ENCODE measurements at places on chromosomes 6 and 20.

- H3K27me3 ChIP-seq, result no peaks in the 10 kb centered on the region
- no peak overlapping the region for H3K4me3 ChIP-seq
- H3K27ac ChIP-seq, result no peak overlapping the region
- no peaks in the 10 kb centered on the region for H3K36me3 ChIP-seq
- no peaks in the 10 kb centered on the region for H3K4me1 ChIP-seq
These were observed 15.2 kb upstream of the MRPS18A start for GRCh38 chr6:43702534-43703440.

- H3K36me3 ChIP-seq, result no peaks in the 10 kb centered on the region
- no peak overlapping the region for H3K4me3 ChIP-seq
- no peak for DNase-seq
These were observed 25.1 kb downstream of the MYBL2 start for GRCh38 chr20:43691928-43692524.

GRCh38 chr6:122072014-122072647 is 327.3 kb upstream of the HSF2 start:
- no peak for DNase-seq
- H3K4me1 ChIP-seq, result no peaks in the 10 kb centered on the region
- no peak overlapping the region for H3K4me3 ChIP-seq
- no peaks in the 10 kb centered on the region for H3K27me3 ChIP-seq

DNA sequence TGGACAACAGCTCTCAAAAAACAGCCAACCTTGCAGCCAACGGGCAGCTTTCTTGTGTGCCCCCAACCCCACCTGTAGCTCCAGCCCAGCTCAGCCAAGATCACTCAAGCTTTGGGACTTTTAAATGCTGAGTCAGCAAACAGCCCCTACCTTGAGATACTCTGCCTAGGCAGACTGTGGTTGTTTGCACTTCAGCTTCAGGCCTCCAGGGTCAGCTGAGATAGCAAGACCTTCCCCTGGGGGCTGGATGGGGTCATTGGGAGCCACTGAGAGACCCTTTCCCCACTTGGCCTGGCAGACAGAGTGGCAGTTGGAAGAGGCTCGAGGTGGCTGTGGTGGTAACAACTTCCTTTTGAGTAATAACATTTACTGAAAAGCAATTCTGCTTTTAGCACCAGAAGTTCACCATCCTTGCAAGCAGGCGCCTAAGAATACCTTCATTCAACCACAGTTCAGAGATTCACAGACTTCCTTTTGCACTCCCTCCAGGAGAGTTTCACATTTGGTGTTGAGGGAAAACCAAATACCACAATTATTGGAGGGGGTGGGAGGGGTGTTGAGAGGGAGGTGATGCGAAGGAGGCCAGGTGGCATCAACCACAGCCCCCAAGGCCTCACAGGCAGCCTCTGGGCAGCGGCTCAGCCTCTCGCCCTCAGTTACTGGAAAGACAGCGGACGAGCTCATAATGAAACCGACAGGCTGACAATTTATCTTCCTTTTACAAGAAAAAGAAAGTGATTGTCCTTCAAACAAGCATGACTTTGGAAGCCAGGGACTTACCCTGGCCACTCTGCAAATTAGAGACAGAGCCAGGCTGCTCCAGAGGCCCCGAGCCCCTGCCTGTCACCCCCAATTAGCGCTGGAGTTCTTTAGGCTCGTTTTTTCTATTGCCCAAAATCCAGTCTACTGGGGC is 148.1 kb downstream of the CEBPB start:
- no peaks in the 10 kb centered on the region for H3K4me1 ChIP-seq
- no peak overlapping the region for H3K27ac ChIP-seq
- H3K27me3 ChIP-seq, result no peaks in the 10 kb centered on the region

- H3K27me3 ChIP-seq, result no peaks in the 10 kb centered on the region
- no peak overlapping the region for H3K27ac ChIP-seq
- no peaks in the 10 kb centered on the region for H3K4me1 ChIP-seq
- H3K36me3 ChIP-seq, result no peaks in the 10 kb centered on the region
- H3K4me3 ChIP-seq, result no peak overlapping the region
These were observed 93.7 kb downstream of the UBE3D start for GRCh38 chr6:82971877-82972460.

DNA sequence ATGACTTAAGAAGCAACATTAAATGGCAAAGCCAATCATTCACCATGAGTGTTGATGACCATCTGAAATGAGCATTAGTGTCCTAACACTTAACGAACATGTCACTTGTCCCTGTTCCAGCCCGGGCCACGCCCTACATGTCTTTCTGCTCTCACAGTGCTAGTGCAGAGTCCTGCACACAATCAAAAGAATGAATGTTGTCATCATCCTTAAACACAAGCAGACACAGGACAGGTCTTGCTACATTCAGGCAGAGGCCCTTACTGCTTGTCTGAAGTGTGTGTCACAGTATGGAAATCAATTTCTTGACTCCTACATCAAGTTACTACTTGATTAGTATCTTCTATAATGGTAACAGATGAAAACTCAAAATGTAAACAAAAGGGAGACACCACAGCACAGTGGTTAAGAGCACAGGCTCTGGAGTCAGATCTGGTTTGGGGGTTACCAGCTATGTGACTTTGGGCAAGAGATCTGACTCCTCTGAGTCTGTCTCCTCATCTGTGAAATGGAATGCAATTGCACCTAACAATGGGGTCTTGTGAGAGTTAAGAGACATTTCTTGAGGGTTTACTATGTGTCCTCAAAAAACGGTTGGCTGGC is 17.4 kb downstream of the UBE2V1 start:
- H3K27me3 ChIP-seq, result no peaks in the 10 kb centered on the region
- DNase-seq, result no peak
- peaks cover 2% of the 10 kb centered on the region for H3K4me1 ChIP-seq
- peaks cover 5% of the 10 kb centered on the region for H3K36me3 ChIP-seq
- H3K4me3 ChIP-seq, result no peak overlapping the region

- H3K36me3 ChIP-seq, result no peaks in the 10 kb centered on the region
- no peaks in the 10 kb centered on the region for H3K27me3 ChIP-seq
- no peak overlapping the region for H3K27ac ChIP-seq
- no peaks in the 10 kb centered on the region for H3K4me1 ChIP-seq
These were observed 235.2 kb downstream of the ALDH8A1 start for GRCh38 chr6:134714679-134715078.

GRCh38 chr6:116373300-116373699 is 2.6 kb downstream of the DSE start:
- no peak for DNase-seq
- no peak overlapping the region for H3K27ac ChIP-seq
- no peaks in the 10 kb centered on the region for H3K4me1 ChIP-seq

DNA sequence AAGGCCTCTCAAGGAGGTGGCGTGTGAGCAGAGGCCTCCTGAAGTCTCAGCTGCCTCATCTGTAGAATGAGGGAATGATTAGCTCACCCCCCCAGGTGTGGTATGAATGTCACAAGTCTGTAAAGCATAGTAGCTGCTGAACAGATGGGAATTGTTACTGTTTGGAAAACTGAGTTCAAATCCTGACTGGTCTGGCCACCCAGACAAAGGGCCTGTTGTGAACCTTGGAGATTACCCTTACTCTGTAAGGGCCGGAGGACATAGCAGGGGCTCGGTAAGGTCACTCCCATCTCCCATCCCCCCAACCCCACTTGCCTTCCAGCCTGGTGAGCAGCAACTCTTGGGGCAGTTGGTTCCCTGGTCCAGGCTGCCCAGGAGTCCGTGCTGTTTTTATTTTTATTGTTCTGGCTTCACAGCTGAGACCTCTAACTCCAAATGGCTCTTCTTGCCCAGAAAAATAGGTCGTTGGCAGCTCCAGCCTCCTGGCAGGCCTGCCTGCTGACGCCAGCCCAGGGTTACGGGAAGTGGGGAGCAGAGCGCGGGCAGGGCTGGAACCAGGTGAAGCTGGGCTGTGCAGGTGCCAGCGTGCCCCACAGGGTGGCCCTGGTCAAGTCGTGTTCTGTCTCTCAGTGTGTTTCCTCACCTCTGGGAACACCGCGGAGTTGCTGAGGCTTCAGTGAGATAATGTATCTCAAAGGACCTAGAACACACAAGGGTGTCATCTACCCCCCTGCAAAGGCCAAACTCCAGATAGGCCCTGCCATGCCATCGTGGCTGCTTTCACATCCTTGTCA is 4.5 kb upstream of the SIRPA start:
- H3K27ac ChIP-seq, result no peak overlapping the region
- no peak overlapping the region for H3K4me3 ChIP-seq
- H3K27me3 ChIP-seq, result no peaks in the 10 kb centered on the region
- no peaks in the 10 kb centered on the region for H3K4me1 ChIP-seq
- peak; percentile 82 for DNase-seq

GRCh38 chr6:4225161-4225872 is 89.9 kb upstream of the ECI2 start:
- H3K27ac ChIP-seq, result no peak overlapping the region
- DNase-seq, result no peak
- H3K4me1 ChIP-seq, result no peaks in the 10 kb centered on the region
- no peaks in the 10 kb centered on the region for H3K27me3 ChIP-seq
- no peak overlapping the region for H3K4me3 ChIP-seq

DNA sequence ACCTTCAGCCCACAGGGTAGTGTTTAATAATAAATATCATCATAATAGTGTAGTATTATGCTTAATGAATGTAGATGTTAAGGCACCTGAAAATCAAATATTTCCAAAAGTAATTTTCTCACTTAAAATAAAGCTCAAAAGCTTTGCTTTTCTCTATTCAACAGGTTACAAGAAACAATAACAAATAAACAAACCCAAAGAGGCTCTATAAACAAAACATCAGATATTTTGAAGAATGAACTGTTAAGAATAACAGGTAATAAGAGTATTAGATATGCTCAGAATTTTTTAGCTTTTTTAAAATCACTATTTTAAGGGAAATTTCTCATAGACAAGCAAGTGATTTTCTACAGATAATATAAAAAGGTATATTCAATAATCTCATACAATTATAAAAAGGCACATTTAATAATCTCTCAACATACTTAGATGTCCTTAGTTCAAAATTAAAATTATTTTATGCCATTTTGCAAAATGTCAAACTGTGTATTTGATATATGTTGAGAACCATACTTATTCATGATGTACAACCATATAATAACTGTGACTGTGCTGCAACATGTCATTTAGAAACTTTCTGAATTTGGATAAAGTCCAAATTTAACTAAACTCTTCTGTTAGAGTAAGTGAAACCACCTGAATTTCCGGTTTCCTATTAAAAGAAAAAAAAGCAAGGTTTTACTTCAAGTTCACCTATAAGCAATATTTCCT is 35.8 kb downstream of the PHIP start:
- no peaks in the 10 kb centered on the region for H3K36me3 ChIP-seq
- H3K27ac ChIP-seq, result no peak overlapping the region
- no peaks in the 10 kb centered on the region for H3K4me1 ChIP-seq

DNA sequence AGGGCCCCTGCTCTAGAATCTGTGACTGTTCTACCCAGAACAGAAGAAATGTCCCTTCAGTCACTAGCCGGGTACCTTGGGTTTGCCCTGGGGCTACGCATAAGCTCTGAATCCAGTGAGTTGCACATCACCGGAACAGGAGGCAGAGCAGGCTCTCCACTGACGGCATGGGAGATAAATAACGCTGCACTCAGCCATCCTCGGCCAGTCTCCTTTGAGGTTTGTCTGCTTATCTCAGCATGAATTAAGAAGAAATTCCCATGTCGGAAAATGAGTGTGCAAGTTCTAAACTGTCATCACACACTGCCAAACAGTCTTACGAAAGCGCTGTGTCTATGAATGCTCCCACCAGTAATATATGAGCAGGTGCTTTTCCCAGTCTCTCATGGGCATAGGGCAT is 90.8 kb downstream of the FAM50B start:
- no peak overlapping the region for H3K4me3 ChIP-seq
- no peaks in the 10 kb centered on the region for H3K27me3 ChIP-seq
- no peak for DNase-seq
- H3K36me3 ChIP-seq, result no peaks in the 10 kb centered on the region
- no peak overlapping the region for H3K27ac ChIP-seq

DNA sequence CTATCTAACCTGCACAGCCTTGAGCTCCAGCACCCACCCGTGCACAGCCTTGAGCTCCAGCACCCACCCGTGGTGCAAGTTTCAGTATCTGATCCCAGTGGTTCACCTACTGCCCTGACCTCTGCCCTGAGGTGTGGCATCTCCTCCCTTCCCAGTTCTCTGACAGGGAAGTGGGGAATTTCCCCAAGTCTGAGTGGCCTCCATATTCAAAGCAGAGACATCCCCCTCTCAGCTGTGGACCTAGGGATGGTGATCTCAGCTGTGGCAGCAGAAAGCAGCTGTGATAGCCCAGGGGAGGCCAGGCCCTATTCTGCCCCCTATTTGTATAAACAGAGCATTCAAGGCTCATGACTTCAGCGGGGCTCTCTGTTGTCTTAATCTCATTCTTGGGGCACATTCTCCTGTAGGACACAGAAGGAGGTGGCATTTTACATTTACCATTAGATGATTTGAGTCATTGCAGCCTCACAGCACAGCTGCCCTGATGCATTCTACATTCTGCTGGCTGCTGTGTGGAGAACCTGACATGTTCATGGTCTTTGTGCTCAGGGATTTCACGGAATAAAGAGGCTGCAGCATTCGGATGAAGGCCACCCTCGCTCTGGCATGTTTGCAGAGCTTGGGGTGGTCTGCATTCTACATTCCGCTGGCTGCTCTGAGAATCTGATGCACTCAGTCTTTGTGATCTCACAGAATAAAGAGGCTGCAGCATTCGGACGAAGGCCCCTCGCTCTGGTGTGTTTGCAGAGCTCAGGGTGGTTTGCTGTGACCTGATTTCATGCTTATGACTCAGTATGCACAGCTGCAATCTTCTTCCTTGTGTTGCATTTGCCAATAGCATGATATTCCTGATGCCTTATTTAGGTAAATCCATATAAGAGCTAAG is 16.9 kb downstream of the GPR31 start:
- no peaks in the 10 kb centered on the region for H3K36me3 ChIP-seq
- no peak for DNase-seq
- H3K27me3 ChIP-seq, result no peaks in the 10 kb centered on the region
- no peaks in the 10 kb centered on the region for H3K4me1 ChIP-seq

DNA sequence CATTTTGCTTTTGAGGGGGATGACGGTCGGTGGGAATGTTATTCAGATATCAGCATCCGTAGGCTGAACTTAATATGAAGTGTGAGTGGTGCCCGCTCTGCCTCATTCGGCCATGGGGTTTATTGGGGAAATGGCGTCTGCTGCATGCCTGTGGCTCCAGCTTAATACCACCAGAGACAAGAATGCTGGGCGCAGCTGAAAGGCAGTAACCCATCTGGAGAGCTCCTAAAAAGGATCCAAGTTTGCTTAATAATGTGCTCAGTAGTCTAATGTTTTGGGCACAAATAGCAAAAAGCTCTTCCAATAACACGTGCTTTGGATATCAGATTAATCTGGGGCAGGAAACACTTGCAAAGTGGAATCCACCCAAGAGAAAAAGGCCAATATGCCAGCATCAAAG is 273.0 kb upstream of the TAB2 start:
- H3K27me3 ChIP-seq, result no peaks in the 10 kb centered on the region
- H3K4me1 ChIP-seq, result no peaks in the 10 kb centered on the region
- H3K4me3 ChIP-seq, result no peak overlapping the region
- peaks cover 2% of the 10 kb centered on the region for H3K36me3 ChIP-seq
- no peak overlapping the region for H3K27ac ChIP-seq

DNA sequence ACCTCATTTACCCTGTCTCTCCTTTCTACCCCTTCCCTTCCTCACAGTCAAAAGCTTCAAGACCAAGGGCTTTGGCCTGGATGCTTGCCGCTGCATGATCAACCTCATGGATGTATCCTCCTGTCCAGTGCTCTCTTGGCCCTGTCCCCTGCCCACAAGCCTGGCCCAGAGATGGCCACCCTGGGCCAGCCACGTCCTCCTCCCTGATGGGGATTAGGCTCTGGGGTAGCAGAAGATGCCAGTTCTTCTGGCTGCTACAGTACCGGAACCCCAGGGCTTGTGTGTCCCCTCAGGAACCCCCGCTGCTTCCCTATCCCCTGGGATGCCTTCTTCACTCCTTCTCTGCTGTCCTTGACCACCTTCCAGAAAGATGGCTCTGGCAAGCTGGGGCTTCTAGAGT is 22.3 kb downstream of the CAPN11 start:
- H3K4me3 ChIP-seq, result no peak overlapping the region
- no peaks in the 10 kb centered on the region for H3K4me1 ChIP-seq
- H3K27me3 ChIP-seq, result no peaks in the 10 kb centered on the region
- DNase-seq, result no peak
- no peak overlapping the region for H3K27ac ChIP-seq
